IMR-90 (cell line): ENCODE measurements at places on chromosomes 13 and 19.
A peak's percentile ranks its signal among the peaks of the same experiment; 100 is the strongest.

DNA sequence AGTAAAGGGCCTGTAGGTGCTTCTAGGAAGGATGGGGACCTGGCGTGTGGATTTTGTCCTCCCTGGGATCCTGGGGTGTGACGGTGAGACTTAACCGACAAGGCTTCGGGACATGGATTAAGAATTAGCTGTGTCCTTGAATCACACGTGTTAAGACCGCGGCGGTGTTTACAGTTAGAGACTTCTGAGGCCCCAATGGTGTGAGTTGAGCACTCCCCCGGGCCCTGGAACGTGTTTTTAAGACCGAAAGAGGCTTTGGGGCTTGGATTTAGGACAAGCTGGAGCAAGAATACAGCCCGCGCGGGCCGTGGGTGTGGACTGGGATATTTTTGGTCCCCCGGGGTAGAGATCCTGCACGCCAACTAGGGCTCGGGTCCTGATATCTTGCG is 1.2 kb upstream of the SLC27A1 start:
- DNase-seq, result peak; percentile 13

DNA sequence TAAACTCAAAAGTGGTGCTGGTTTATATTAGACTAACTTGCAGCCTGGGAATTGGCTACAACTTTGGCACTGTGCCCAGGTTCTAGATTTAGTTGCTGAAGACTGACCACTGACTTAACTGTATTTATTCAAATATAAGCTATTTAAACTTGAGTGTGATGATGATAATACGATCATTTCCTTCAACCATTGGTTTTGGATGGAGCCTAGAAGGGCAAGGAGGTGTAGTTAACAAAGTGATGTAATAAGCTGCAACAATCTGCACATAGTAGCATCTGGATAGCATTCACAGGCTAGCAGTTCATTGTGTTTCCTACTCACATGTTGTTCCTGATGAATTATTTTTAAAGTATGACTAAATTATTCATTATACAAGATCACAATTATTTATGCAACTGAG is 55.2 kb upstream of the DACH1 start:
- DNase-seq, result no peak

DNA sequence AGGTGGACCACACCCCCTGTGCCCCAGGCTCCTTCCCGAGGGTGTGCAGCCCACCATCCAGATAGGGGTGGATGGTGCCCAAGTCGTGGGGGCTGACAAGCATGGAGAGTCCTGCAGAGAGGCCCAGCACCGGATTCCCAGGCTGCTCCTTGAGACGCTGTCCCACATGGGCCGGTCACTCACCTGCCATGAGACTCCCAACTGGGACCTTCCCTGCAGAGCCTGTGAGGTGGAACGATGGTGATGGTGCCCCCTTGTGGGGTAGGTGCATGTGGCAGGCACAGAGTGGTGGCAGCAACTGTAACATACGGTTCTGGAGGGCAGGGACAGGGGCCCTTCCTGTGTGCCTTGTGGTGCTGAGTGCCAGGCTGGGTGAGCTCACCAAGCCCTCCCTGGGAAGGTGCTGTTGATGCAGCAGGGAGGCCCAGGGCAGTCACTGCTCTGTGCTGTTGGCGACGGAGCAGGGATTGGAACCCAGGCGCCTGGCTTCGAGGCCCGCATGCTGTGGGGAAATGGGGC is 33.1 kb downstream of the PPP1R37 start:
- peak; percentile 49 for DNase-seq

GRCh38 chr13:67075239-67075638 is 154.9 kb downstream of the PCDH9 start:
- peak; percentile 15 for DNase-seq

- DNase-seq, result no peak
Observed at GRCh38 chr13:25768838-25769237, 283.0 kb downstream of the SHISA2 start.

DNA sequence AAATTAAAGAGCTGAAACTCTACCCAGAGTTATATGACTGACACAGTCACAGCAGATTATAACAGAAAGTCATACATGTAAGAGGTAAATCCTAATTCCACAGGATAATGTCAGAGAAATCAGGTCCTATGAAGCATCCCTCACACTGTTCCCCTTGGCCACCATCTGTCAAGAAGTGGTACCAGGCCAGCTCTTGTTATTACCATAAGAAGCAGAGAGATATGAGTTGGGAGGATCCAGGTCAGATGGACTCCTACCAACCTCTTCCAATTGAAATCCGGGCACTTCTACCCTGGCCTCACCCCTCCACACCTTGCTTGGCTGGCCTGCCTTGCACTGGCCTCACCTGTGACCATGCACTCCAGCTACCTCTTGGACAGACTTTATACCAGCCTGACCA is 353.2 kb downstream of the DNAJC15 start:
- no peak for DNase-seq

DNA sequence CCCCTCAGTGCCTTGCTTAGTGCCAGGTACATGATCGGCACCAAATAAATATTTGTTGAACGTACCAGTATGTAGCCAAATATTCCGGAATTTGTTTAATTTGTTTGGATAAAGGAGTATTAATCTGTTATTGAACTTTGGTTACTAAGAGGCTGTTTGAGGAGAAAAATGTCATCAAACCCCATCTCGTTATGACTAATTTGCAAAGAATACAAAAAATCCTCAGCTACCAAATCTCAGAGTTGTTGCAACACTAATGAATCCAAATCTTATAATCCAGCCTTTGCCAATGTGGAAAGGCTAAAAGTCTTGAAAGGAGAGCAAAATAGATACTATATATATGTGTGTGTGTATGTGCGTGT is 79.5 kb downstream of the KLF5 start:
- peak; percentile 75 for DNase-seq
